ENCODE measurements at places on chromosomes 7 and 10.

DNA sequence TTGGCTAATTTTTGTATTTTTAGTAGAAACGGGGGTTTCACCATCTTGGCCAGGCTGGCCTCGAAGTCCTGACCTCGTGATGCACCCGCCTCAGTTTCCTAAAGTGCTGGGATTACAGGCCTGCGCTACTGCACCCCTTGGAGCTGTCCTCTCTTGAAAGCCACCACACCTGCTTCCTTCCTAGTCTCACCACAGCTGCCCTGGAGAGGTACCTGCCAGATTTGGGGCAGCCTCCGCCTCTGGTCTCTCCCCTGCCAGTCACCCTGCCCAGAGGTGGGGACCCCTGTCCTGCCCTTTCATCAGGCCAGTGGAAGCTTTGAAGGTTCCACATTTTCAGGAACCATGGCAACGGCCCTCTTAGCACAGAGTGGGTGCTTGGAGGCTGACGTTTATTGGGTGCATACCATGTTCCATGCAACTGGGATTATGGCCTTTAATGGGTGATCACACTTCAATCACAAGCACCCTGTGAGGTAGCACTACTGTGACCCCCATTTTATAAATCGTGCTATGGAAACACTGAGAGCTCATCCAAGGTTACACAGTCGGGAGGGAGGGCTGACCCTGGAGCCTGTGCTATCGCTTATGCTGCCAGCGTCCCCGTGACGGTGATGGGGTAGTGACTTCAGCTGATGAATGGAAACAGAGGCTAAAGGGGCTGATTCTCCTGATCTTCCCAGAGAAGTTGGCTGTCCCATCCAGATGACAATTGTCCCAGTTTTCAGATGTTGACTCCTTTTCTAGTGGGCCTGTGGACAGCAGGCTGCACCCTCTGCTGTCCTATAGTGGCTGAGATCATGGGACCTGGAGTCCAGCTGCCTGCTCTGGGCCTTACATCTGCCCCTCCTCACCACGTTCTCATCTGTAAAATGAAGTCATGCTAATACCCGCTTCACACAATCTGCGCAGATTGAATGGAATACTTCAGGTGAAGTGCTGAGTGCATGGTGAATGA, 11.5 kb upstream of the FGFR2 start:
- DNase-seq = no peak

DNA sequence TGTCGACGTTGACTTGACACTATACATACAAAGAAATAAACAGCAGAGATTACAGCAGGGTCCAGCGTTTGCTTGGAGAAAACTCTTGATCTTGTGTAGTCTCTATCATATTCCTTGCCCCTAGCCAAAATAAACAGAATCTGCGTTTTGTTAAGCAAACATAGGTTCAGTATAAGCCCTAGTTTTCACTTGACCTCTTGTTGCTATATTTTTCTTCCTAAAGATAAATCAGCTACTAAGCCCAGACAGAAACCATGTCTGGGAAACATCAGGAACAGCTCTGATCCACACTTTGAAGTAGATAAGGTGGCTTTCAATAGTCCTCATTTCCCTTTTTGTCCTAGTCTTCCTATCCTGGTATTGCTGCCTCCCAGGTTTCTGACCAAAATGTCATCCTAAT, 328.2 kb upstream of the MAGI2 start:
- no peak for DNase-seq

DNA sequence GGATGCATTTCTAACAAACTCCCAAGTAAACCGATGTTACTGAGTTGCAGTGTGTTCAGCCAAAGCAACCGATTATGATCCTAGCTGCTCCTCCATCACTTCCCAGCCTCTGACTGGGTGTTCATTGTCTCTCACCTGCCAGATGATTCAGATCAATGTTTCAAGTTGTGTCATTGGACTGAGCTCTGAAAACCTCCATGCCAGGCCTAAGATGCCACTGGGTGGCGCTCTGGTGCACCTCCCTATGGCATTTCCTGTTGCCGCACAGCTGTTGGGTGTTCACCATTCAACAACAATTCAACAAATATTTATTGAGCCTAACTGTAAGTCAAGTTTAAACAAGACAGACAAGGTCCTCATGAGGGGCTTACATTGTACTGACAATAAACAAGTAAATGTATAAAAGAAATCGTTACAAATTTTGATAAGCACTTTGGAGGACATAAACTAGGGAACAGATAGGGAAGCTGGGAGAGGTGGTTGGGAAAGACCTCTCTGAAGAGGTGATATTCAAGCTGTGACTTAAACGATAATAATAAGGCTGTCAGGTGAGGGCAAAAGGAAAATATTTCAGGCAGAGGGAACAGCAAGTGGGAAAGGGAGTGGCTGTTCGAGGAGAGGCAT, 22.8 kb downstream of the RGR start:
- peak; percentile 52 for DNase-seq

DNA sequence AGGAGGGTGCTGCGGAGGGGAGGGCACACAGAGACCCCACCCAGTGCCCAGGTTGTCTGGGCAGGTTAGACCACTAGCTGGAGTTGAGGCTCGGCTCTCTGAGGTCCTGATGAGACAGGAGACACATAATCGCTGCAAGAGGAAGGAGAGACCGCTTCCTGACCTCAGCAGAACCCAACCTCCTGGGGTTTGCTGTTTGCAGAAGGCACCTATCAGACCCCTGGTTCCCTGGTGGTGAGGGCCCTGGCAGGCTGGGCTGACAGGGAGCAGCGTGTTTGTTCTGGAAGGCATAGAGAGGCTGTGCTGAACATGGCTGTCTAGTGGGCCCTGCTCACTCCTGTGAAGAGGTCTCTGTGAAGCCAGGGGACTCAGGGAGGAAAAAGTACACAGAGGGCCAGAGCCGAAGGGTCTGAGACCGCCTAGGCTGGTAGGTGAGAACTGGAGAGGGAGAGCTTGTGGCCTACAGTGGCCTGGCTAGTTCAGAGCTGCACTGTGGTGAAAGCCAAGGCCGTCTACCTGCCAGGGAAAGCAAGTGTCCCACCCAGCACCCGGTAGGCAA, 39.4 kb upstream of the NPFFR1 start:
- no peak for DNase-seq

GRCh38 chr10:30558411-30558810, 71.1 kb downstream of the LYZL2 start:
- no peak for DNase-seq

DNA sequence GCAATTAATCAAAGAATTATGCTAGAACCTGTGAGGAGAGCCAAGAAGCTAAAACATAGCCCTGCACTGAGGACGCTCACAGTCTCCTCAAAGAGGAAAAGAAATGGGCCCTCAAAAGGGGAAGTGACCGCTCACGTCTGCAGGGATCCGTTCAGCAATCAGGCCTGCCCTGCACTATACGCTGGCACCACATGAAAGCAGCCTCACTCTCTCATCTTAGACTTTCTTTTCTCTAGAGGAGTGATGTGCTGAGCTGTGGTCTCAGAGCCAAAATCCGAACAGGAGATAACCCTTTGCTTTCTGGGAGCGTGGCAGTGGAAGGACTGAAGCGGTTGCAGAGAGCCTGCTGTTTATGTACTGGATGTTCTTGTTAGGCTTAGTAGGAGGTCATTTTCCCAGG, 6.3 kb upstream of the IL2RA start:
- DNase-seq = peak; percentile 73

- peak; percentile 83 for DNase-seq
Measured at GRCh38 chr7:35729061-35729783, 34.3 kb upstream of the HERPUD2 start.

GRCh38 chr10:62268027-62268398, 631 bp downstream of the RTKN2 start:
- no peak for DNase-seq

- no peak for DNase-seq
Measured at GRCh38 chr7:32062150-32062549, 8.1 kb downstream of the PDE1C start.

GRCh38 chr7:106448992-106449859, 164.4 kb upstream of the NAMPT start:
- no peak for DNase-seq

- DNase-seq = no peak
Measured at GRCh38 chr7:130032698-130033097, 18.5 kb downstream of the ZC3HC1 start.

DNA sequence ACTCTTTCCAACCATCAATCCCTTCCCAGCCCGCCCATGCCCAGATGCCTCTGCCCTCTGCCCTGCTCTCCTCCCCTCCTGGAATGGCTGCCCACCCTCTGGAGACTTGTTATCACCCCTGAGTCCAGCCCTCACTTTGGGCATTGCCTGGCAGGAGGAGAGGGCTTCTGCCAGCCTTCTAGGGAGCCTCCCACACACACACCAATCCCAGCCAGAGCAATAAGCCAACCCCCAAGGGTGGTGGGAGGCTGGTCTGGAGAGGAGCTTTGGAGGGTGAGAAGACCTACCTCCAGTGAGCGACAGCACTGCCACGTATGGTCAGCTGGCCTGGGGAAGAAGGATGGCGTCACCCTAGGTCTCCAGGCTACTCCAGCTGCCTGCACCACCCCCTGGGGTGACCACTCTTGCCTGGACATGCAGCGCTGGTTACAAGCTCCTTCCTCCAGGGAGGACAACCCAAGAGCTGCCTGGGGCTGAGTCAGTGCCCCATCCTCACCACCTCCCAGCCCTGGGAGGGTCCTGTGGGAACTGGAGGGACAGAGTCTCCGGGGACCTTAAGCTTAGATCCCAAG, 8.4 kb downstream of the C10orf105 start:
- peak; percentile 19 for DNase-seq

DNA sequence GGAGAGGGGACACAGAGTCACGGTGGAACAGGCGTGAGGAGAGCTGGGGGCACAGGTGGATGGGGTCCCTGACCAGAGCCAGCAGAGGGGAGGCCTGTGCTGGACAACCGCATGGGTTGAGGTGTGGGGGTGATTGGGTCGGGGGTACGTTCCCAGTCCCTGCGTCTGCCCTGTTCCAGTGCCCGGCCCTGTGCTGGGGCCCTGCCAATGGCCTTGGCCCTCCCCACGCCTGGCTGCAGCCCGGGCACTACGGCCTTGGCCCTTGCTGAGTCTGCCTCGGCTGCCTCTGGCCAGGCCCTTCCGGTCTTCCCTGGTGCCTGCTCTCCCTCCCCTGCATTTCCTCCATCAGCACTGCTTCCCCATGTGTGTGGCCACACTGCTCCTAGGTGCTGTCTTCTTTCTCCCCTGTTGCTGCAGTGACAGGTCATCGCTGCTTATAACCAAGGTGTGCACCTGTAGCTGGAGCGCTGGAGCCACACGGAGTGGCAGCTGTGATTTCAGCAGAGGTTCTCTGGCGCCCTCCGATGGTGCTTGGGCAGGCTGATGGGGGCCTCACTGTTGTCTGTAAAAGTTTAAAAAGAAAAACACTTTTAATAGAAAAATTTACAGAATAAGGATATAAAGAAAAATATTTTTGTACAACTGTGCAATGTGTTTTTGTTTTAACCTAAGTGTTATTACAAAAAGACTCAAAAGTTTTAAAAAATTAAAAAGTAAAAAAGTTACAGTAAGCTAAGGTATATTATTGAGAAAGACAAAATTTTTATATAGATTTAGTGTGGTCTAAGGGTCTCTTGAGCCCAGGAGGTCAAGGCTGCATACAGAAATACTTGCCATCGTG, 45.2 kb upstream of the BHLHA15 start:
- peak; percentile 33 for DNase-seq

DNA sequence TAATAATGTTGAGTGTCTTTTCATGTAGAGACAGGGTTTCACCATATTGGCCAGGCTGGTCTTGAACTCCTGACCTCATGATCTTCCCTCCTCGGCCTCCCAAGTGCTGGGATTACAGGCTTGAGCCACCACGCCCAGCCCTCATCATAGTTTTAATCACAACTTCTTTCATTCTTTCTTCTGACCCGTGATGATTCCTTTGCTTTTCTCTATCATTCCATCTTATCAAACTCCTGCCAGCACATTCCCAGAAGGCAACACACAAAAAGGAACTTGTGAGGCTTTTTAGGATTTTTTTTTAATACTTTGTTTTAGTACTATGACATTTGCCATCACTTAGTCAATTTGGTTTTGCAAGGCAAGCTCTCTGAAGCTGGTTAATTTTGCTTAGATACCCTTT, 77.5 kb upstream of the MEOX2 start:
- no peak for DNase-seq

DNA sequence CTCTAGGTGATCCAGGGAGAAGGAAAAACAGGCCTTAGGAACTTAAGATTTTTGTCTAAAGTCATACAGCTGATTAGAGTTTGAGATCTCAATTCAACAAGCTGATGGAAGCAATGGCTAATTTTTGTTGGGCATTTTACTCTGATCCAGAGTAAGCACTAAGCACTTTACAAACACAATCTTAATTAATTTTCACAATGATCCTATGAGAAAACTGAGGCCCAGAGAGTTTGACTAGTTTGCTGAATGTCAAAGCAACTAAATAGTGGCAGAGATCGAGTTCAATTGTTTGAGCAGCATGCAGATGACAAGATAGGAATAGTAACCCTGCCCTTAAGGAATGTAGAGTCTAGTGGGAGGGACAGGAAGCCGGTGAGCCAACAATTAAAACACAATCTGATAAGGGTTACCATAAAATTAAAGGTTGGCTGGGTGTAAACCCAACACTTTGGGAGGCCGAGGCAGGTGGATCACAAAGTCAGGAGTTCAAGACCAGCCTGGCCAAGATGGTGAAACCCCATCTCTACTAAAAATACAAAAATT, 13.5 kb upstream of the RPEL1 start:
- no peak for DNase-seq

GRCh38 chr7:43890468-43890867, 15.9 kb downstream of the URGCP start:
- no peak for DNase-seq

GRCh38 chr10:121133901-121134300, 282.7 kb downstream of the WDR11 start:
- no peak for DNase-seq

DNA sequence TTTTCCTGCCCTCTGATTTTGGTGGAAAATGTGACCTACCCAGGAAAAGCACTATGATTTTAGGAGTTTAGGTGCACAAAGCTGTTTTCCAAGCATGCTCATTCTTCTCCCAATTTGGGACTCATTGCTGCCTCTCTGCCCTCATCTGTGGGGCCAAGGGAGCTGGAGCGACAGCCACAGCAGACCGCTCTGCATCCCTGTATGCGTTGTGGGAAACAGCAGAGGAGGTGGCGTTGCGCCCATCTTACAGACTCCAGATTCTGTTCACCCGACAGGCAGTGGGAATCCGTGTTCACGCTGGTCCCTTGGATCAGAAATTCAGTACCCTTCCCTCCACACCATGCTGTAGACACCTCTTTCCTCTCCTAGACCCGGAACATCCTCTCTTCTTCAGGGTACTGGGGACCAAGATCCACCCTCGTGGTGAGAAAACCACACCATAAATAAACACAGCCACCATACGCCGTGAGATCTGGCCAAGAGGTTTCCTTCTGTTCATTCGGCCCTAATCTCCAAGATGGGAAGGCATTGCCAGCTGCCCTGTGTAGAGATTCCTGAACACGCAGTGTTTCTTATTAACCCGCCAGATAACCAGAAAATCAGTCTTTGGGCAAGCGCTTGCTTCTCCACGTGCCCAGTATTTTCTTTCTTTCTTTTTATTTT, 87.9 kb downstream of the CUX1 start:
- no peak for DNase-seq

- no peak for DNase-seq
Measured at GRCh38 chr7:122919643-122920181, 33.5 kb upstream of the CADPS2 start.

DNA sequence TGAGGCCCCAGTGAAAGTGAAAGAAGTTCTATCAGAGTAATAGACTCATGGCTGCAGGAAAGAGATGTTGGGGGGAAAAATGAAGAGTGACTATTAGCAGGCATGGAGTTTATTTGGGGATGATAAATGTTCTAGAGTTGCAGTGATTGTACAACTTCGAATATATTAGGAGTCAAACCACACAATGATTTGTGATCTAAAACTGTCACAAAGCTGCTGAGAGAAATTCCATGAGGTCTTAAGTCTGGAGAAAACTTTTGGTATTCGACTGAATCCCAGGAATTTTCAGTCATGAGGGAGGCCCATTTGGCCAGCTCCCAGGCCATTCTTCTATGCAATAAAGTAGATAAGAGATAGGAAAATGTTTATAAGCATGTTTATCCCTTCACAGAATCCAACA, 55.9 kb upstream of the UNC5B start:
- DNase-seq = no peak

Measured in CD4-positive, alpha-beta memory T cell (primary cell).